Chondrocyte (in vitro differentiated cells): ENCODE measurements at places on chromosomes 7 and 10. TPM values are rescaled to one million over a fixed set of nuclear protein-coding genes. Genes with fewer than 3 reads are reported as not detected.

WDR37 gene
- 10.9 to 15.5 TPM (median 12.4 TPM) in 3 replicates for total RNA-seq

FAM241B gene
- 5.0 to 13.7 TPM (median 9.7 TPM) in 3 replicates for total RNA-seq

RAB19 gene
- total RNA-seq, result not detected in 3 replicates

OR6B1 gene
- not detected in 3 replicates for total RNA-seq

GDF10 gene
- 0.31 to 3.2 TPM (median 0.67 TPM) in 3 replicates for total RNA-seq

PYROXD2 gene
- total RNA-seq, result 5.6 to 9.4 TPM (median 8.3 TPM) in 3 replicates

KCNH2 gene
- 0.19 to 0.33 TPM (median 0.30 TPM) in 3 replicates for total RNA-seq

TMEM236 gene
- 0.07 to 0.23 TPM (median 0.22 TPM) in 3 replicates for total RNA-seq

TMEM270 gene
- 0.25 TPM in 1 of 3 replicates, not detected in the others for total RNA-seq

SPDYE9 gene
- total RNA-seq, result not detected in 3 replicates

IGFBP1 gene
- 0.30 to 1.7 TPM (median 0.62 TPM) in 3 replicates for total RNA-seq

GNAT3 gene
- total RNA-seq, result not detected in 3 replicates

GJD4 gene
- total RNA-seq, result not detected in 3 replicates

PLAC9 gene
- total RNA-seq, result 121 to 198 TPM (median 193 TPM) in 3 replicates

PLEKHS1 gene
- not detected in 3 replicates for total RNA-seq

CYP3A4 gene
- not detected in 3 replicates for total RNA-seq

SPOCK2 gene
- total RNA-seq, result 0.32 to 1.4 TPM (median 0.80 TPM) in 3 replicates

LRWD1 gene
- total RNA-seq, result 16.1 to 18.5 TPM (median 16.7 TPM) in 3 replicates

NKX1-2 gene
- not detected in 3 replicates for total RNA-seq

IQUB gene
- total RNA-seq, result 0.36 to 1.2 TPM (median 0.37 TPM) in 3 replicates

TMEM176B gene
- total RNA-seq, result 0.36 to 0.37 TPM in 2 of 3 replicates, not detected in the other

TMEM273 gene
- not detected in 3 replicates for total RNA-seq

ZNF365 gene
- 5.2 to 10.9 TPM (median 6.0 TPM) in 3 replicates for total RNA-seq

GFRA1 gene
- 35.7 to 79.7 TPM (median 73.3 TPM) in 3 replicates for total RNA-seq

SFTPA1 gene
- not detected in 3 replicates for total RNA-seq

SLC18A3 gene
- not detected in 3 replicates for total RNA-seq

SP8 gene
- not detected in 3 replicates for total RNA-seq

GGCT gene
- 24.4 to 31.5 TPM (median 25.6 TPM) in 3 replicates for total RNA-seq

DRGX gene
- not detected in 3 replicates for total RNA-seq

TUBAL3 gene
- not detected in 3 replicates for total RNA-seq

PDE1C gene
- total RNA-seq, result 53.2 to 54.6 TPM (median 53.5 TPM) in 3 replicates

MCM7 gene
- 34.0 to 63.8 TPM (median 34.1 TPM) in 3 replicates for total RNA-seq

CALML5 gene
- not detected in 3 replicates for total RNA-seq

NYAP1 gene
- total RNA-seq, result 0.77 to 0.95 TPM (median 0.87 TPM) in 3 replicates

EPHB6 gene
- 0.22 to 2.1 TPM (median 0.31 TPM) in 3 replicates for total RNA-seq

ZNF488 gene
- total RNA-seq, result 0.10 to 1.1 TPM (median 0.17 TPM) in 3 replicates

TFPI2 gene
- 6.0 to 14.1 TPM (median 10.6 TPM) in 3 replicates for total RNA-seq

PTPN12 gene
- total RNA-seq, result 68.2 to 72.0 TPM (median 69.3 TPM) in 3 replicates

STAG3 gene
- total RNA-seq, result 0.57 to 1.2 TPM (median 0.64 TPM) in 3 replicates

HSPA14 gene
- 6.8 to 10.2 TPM (median 7.0 TPM) in 3 replicates for total RNA-seq

FAM237B gene
- not detected in 3 replicates for total RNA-seq

C10orf62 gene
- not detected in 3 replicates for total RNA-seq

PPP1R3A gene
- total RNA-seq, result 0.29 to 0.54 TPM (median 0.45 TPM) in 3 replicates

HMX2 gene
- total RNA-seq, result not detected in 3 replicates

ACTR1A gene
- total RNA-seq, result 128 to 137 TPM (median 128 TPM) in 3 replicates

TPST1 gene
- total RNA-seq, result 28.0 to 36.5 TPM (median 30.0 TPM) in 3 replicates

CDHR3 gene
- total RNA-seq, result 0.89 to 1.9 TPM (median 1.0 TPM) in 3 replicates

AMPH gene
- 2.3 to 21.8 TPM (median 2.9 TPM) in 3 replicates for total RNA-seq

NOC3L gene
- 13.7 to 20.5 TPM (median 15.3 TPM) in 3 replicates for total RNA-seq

ZPBP gene
- not detected in 3 replicates for total RNA-seq
